Body of pancreas (tissue), 4 donors: ENCODE measurements at places on chromosomes 6 and 20.

- DNase-seq = no peak
Measured at GRCh38 chr6:50818673-50819072, at the start of gene TFAP2B. Gene TFAP2B, plus strand, starts transcription at chr6:50818871. Its CDS starts 21 bp downstream, at chr6:50818892.

DNA sequence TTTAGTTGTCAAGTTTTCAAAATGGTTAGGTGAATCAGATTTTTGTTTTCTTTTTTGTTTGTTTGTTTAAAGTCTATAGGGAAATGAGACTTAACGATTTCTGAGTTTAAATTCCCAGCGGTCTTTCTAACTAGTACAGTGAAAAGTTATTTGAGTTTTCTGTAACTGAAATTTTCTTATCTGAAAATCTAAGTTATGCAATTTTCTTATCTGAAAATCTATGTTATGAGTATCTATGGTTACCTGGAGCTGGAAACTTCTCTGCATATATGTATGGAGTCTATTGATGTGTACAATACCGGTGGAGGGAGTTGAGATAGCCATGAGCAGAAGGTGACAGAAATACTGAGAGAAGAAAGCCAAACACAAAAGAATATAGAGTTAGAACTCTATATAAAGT lies 102.6 kb downstream of the MANEA start:
- no peak for DNase-seq

- DNase-seq = no peak
Measured at GRCh38 chr6:122454673-122455072, 16.9 kb downstream of the SERINC1 start.

DNA sequence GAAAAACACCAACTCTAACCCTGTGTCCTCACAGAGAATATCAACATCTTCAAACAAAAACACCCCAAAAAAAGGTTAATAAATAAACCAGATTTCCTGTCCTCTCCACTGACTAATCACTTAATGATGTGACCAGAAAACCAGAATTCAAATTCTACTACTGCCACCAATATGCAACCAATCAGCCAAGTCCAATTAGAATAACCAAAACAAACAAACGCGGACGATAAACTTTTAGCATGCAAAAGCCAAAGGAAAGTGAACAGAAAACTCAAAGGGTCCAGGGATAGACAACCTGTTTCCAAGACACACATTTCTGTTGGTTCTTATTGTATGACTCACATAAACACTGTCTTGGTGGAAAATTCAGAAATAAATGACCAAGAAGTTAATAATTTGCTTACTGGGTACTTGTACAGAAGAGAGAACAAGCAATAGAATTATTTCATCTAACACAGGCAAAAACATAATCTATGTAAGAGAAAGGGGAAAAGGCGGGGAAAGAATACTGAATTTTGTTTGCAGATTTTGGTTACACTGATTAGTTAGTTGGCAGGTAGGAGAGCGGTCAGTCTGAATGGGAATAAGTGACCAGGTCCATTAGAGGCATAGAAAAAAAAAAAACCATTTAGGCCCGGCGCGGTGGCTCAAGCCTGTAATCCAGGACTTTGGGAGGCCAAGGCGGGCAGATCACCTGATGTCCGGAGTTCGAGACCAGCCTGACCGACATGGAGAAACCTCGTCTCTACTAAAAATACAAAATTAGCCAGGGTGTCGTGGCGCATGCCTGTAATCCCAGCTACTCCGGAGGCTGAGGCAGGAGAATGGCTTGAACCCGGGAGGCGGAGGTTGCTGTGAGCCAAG lies 34.1 kb downstream of the HFE start:
- DNase-seq = no peak

DNA sequence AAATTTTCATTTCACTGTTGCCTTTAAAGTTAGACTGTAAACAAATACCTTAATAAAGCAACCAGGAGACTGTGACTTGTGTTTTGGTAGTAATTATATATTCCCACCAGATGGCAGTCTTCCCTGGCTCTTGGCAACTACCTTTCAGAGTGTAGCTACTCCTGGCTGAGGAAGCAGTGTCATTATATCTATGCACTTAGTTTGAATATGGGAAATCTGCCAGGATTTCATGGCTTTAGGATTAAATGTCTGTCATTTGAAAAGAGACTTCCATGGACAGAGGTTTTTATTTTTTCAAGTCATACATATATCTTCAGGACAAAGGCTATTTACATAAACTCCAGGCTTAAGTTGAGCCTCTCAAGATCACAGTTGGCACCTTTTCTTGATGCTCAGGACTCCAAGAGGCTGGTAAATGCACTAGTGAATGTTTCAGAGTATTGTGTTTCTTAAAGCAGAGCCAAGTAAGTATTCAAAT lies 160.1 kb downstream of the C6orf58 start:
- DNase-seq = peak; percentile 55

GRCh38 chr6:111250791-111251354 lies 163.6 kb downstream of the SLC16A10 start:
- no peak for DNase-seq

DNA sequence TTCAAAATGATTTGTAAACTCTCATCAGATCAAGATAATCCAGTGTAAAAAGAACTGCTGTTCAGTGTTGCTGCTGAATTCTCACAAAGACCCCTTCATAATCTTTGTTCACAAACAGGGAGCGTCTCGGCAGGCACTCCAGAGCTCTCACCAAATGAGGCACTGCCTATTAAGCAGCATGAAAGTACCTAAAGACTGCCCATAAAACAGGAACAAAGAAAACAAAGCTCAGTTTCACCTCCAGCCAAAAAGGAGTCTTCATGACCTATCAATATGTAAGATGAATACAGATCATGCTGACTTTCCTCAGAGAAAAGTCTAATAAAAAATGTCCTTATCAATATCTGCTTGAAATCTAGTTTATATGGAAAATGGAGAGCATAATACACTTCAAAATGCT lies 41.8 kb downstream of the GPR63 start:
- DNase-seq = no peak

DNA sequence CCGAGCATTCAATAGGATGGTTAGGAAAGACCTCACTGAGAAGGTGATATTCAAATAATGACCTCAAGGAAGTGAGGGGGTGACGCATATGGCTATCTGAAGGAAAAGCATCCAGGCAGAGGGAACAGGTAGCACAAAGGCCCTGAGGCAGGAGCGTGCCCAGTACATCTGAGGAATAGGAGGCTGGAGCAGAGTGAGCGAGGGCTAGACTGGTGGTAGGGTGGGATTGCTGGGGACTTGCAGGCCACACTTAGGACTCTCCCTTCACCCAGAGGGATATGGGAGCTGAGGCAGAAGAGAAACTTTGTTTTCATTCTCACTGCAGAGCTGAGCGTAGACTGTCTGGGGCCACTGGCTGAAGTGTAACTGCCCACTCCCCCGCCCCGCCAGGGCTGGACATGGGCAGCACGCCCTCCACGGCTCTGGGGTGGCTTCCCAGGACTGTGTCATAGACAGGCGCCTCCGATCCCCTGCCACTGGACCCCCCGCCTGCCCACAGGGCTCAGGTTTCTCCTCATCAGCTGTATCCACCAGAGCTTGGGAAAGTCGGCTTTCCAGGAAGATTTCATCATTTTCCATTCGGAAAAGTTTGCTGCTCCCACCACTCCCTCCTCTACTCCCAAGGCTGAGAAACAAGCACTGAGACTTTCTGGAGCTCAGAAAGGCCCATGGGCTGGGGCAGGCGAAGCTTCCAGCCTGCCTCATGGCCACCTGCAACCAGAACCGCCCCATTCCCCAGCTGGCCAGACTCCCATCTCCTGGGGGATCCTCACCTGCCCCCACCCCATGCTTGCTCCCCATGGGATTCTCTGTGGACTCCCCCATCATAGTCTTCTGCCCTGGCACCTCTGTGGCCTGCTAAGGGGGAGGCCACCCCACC lies 142.6 kb downstream of the MRPL14 start:
- DNase-seq = peak; percentile 73

DNA sequence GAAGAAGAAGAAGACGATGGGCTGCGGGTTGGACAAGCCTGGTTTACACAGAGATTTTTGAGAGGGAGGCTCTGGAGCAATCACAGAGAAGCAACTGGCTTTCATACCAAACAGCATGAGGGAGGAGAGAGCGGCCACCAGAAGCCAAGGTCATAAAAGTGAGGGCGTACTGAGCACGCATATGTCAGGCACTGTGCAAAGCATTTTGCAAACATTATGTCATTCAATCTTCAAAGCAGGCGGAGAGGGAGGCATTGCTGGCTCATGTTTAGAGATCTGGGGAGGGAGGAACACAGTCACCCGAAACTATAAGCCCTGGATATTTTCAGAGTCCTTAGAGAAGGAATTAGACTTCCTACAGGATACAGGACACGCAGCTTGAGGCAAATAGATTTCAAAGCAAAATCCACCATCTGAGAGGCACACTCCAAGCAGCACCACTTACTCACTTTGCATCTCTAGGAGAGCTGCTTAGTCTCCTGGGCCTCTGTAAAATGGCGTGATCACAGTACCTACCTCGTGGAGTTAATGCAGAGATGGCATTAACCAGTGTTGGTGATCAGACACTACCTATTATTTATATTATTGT lies 24.6 kb downstream of the RAMACL start:
- no peak for DNase-seq

DNA sequence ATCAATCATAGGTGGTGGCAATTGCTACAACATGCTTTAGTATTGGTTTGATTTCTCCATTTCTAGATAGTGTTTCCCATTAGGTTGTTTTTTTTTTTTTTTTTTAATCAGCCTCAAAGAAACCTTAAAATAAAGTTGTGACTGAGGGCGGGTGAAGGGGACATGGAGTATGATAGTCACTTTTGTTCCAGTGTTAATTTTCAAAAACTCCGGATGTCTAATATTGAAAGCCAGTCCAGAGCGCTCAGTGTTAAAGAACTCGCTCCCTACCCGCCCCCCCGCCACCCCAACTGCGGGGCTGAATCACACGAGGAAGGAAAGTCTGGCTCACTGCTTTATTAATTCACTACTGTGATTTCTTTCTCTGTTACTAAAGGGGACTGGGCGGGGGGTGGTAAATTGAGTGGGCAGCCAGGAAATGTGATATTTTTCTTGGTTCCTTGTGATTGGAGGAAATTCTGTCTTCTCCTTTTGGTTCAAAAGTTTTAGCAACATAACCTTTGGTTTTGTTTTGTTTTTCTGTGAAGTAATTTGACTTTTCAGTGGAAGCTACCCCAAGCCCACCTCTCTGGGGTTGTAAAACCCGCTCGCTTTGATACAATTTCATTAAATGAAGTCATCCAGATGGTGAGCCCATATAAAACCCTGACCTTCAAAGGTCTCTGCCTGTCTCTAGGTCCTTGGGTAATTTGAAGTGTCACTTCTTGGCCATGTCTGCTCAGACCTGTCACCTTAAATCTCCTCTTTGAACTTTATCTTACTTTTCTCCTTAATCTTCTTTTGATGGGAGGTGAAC lies 38.0 kb downstream of the TNFAIP3 start:
- DNase-seq = no peak

DNA sequence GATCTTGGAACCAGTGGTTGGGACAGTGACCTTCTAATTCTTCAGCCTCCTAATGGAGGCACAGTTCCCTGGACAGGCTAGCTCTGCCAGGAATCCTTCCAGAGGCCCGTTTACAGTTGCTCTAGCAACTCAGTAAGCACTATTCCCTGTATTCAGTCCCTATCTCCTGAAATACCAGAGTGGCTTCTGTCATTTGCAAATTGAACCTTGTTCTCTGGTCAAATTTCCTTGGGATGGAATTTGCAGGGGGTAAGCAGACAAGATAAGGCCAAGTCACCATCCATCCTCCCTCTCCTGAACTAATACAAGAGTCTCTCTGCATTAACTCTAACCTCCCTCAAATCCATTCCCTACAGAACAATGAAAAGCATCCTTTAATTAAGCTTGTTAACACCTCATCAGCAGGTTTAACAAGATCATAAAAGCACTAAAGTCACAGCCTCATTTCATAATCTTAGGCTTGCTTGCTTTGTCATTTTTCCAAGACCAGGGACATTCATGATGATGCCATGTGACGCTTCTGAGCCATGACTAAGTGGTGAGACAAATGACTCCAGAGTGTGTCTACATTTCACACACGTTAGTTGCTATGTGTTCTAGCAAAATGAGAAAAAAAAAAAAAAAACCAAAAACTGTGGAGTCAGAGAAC lies 37.1 kb downstream of the SLC22A23 start:
- no peak for DNase-seq

- DNase-seq = no peak
Measured at GRCh38 chr20:15759594-15759993, 813.7 kb downstream of the KIF16B start.

GRCh38 chr20:44478206-44478605 lies 2.5 kb downstream of the TTPAL start:
- DNase-seq = no peak

DNA sequence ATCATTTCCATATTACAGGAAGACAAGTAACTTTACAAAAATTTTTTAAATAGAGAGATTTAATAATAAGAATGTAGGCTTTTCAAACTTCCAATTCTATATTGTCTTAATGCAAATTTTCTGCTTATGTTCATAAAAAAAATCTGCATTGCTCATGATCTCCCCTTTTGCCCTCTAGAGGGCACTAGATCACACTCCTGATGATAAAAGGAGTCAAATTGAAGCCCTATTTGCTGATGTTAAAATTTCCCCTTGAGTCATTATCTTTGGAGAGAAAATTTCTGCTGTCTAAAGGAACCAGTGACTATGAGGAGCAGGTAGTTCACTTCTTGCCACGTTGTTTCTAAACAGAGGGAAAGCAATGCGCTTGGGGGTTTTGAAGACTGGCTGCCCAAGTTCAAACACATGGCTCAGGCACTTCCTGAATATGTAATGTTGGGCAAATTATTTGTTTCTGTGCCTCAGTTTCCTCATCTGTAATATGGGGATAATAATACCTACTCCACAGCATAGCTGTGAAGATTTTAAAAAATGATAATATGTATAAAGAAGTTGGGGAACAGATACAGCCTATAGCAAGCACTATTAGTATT lies 874.2 kb downstream of the TFAP2A start:
- DNase-seq = peak; percentile 8

DNA sequence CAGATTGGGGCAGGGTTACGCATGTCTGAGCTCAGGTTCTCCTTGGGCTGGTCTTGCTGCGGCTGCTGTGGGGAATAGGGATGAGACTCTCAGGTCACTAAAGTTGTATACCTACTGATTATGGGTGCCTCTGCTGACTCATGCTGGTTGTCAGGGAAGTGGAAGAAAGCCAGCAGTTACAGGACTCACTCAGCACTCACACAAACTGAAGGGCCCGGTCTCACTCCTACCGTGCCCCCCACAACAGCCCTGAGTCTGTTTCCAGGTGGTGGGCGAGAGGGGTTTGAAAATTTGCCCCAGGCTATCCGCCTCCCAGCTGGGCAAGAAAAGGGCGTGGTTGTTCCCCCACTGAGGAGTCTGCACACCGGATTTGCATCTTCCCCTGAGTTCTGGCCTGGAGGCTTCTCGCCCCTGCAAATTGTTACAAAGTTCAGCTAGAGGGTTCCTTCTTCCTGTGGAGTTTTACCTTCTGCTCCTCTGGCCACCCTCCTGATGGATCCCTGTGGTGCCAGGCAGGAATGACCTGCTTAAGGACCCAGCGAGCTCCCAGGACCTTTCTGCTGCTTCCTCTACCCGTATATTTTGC lies 659.2 kb downstream of the HDGFL1 start:
- no peak for DNase-seq

DNA sequence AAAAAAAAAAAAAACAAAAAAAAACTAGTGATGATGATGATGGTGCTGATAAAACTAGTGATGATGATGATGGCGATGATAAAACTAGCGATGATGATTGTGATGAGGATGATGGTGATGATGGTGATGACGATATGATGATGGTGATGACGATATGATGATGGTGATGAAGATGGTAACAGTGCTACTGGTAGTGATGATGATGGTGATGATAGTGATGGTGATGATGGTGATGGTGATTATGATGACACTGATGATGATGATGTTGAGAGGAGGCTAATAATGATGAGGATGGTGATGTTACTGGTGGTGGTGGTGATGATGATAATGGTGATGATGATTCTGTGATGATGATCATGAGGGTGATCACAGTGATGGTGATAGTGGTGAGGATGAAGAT lies 345.5 kb upstream of the CDH4 start:
- DNase-seq = no peak

- no peak for DNase-seq
Measured at GRCh38 chr6:110233770-110234374, 53.6 kb downstream of the CDC40 start.
